ENCODE measurements at places on chromosomes 3 and 15. TPM values are rescaled to one million over a fixed set of nuclear protein-coding genes. Genes with fewer than 3 reads are reported as not detected.
A peak's percentile ranks its signal among the peaks of the same experiment; 100 is the strongest.

DNA sequence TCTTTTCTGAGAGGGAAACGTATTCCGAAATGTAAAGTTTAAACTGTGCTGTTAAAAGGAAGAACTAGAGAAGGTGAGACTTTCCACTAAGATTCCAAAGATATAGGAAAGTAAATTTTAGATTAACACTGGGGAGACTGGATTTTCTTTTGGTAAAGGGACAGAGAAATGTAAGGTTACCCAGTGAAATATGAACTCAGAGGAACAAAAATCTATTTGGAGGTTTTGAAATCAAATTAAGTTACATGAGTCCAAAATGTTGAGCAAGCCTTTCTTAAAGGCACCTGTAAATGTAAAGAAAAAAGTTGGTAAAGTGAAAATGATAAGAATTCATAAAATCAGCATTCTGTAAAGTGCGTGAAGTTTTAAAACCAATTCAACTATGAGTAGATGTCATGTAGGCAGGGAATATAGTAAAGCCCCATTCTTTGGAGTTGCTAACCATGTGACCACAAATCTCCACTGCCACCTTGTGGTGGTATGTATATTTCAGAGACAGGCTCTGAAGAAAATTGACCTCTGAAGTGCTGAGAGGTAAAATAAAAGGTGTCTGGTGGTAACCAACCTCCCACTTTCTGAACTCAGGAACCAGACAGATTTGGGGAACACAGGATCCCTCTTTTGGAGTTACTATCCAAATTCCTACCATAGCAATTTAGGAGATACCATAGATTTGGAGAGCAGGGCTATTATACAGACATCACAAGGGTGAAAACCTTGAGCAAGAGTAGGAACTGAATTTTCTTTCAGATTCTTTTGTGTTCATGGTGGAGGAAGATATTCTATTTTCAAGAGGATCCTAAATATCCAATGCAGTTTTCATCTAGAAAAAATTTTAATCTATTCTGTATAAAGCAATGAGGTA lies 215.3 kb downstream of the ROBO2 start:
- DNase-seq: no peak

DNA sequence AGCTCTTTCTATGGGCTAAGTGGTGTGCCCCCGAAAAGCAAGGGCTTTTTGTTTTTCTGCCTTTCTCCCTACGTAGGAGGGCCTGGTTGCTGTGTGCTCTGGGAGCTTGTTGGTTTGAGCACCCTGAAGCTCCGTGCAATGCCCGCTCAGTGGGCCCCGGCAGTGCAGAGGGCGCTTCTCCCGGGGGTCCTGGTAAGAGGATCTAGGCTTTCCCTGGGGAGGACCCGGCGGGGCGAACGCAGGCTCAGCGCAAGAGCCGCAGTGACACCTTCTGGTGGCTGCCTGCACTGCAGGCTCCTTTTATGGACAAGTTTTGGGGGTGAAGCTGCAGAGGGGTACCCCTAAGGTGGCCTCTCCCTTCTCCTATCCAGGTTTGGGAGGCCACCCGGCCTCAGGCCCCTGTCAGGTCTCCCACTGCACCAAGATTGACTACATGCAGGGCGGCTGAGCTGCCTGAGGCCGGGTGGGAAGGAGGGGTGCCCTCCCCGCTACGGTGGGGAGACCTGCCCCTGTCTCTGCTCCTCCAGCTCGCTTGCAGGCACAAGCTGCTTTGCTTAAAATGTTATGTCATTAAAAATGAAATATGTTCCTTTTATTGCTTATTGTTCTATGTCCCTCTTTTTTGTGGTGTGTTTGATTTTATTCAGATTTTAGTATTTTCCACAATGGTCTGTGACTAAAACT lies 387.9 kb downstream of the GABRG3 start:
- peak; percentile 75 for DNase-seq

DNA sequence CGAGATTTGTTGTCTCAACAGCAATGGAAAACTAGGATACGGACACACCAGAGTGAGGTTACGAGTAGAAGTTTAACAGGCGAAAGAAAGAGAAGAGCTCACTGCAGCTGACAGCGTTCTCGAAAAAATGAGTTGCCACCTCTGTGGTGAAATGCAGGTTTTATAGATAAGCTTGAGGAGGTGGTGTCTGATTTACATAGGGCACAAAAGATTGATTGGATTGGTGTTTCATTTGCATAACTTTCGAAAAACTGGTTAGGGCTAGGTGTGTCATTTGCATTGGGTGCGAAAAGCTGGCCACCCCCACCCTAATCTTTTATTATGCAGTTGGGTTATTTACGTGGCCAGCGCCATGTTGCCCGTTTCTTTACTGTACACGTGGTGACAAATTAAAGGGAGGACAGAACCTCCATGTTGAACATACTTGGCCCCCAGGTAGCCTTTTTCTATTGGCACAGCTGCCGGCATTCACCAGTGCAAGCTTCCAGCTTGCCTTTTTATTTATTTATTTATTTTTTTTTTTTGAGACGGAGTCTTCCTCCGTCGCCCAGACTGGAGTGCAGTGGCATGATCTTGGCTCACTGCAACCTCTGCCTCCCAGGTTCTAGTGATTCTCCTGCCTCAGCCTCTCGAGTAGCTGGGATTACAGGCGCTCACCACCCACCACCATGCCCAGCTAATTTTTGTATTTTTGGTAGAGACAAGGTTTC lies 8.3 kb downstream of the IFT122 start:
- no peak for DNase-seq

GRCh38 chr3:192842138-192842537 lies 75.5 kb downstream of the MB21D2 start:
- DNase-seq: no peak

DNA sequence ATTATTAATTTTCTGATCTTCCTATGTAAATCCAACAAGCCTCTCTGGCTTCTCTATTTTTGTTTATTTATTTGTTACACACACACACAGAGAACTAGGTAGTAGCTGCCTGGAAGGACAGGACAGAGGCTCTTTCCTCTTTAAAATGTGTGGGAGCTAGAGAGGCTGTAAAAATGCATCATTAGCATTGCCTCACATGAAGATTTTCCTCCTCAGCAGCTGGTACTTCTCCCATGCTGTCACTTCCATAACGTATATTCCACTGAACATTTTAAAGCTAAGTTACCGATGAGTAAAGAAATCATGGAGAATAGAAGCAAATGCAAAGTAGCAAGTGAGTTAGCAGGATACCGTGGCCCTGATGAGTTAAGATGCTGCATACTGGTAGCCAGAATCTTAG lies 63.9 kb downstream of the IMPG2 start:
- no peak for DNase-seq

GRCh38 chr3:177015881-177016280 lies 181.4 kb downstream of the TBL1XR1 start:
- no peak for DNase-seq

ADAMTSL3 gene
- total RNA-seq: 13.2 TPM

Measured in mesothelial cell of epicardium (in vitro differentiated cells).